ENCODE measurements at places on chromosomes 1 and 21. TPM values are rescaled to one million over a fixed set of nuclear protein-coding genes. Genes with fewer than 3 reads are reported as not detected.

DNA sequence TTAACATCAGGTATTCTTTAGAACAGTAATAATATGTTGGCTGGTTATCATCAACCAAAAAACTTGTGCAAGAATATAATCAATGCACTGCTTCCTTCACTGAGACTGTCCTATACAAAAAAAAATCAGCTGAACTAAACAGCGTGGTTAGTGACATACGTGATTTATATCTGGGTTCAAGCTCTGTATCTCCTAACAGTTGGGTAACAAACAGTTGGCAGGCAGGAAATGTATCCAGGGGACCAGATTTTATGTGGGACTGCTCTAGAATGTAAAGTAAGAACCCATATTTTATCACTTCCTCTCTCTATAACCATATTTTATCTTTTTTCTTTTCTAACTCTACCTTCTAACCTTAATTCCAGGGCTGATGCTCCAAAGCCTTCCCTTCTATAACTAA, 8.0 kb downstream of the ACBD6 start:
- no peak for DNase-seq

Gene REN
- 2.2 TPM for total RNA-seq

Gene SMCP
- not detected for total RNA-seq

Gene RAP1A
- total RNA-seq: 68.7 TPM

Gene NBPF6
- total RNA-seq: not detected
